Omental fat pad (tissue), 4 donors: ENCODE measurements at places on chromosomes 12 and 14.

DNA sequence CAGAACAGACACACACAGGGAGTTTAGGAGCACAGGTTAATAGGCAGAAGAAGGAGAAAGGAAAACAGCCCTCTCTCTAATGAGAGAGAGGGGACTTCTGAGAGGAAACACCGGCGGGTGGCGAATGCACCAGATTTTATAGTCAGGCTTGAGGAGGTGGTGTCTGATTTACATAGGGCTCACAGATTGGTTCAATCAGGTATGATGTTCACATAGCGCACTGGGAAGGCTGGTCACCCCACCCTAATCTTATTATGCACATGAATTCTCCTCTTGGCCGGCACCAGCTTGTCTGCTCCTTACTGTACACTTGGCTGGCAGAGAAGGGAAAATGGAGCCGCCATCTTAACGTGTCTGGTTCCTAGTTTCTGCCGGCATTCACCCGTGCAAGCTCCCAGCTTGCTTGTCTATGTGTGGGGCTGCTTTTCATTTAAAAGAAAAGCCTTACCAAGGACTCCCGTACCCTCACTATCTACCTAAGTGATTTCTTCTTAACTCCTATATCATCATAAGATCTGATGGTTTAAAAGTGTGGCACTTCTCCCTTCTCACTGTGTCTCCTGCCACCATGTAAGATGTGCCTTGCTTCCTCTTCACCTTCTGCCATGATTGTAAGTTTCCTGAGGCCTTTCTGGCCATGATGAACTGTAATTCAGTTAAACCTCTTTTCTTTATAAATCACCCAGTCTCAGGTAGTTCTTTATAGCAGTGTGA lies 15.1 kb downstream of the BCAT1 start:
- no peak for DNase-seq

DNA sequence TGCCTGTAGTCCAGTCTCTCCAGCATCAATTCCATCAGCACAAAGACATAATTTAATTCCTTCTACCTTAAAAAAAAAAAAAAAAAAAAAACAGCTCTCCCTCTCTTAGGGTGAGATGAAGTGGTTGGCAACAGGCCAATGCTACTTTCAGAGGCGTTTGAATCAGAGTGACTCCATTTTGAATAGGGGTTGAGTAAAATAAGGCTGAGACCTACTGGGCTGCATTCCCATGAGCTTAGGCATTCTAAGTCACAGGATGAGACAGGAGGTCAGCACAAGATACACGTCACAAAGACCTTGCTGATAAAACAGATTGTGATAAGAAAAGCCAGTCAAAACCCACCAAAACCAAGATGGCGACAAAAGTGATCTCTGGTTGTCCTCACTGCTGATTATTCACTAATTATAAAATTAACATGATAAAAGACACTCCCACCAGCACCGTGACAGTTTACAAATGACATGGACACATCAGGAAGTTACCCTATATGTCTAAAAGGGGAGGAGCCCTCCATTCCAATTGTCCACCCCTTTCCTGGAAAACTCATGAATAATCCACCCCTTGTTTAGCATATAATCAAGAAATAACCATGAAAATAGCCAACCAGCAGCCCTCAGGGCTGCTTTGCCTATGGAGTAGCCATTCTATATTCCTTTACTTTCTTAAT lies 6.9 kb upstream of the TCL1B start:
- DNase-seq: no peak

GRCh38 chr12:86601550-86602308 lies 345.5 kb upstream of the MGAT4C start:
- no peak for DNase-seq

DNA sequence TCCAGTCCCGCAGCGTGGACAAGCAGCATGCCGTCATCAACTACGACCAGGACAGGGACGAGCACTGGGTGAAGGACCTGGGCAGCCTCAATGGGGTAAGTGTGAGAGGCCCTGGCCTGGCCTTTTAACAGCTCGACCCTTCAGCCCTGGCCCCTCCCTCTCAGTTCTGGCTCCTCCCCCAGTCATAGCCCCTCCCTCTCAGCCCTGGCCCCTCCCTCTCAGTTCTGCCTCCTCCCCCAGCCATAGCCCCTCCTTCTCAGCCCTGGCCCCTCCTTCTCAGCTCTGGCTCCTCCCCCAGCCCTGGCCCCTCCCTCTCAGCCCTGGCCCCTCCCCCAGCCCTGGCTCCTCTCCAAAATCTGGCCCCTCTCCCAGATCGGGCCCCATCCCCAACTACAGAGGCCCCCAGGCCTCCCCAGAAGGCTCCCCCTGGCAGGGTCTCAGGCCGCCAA lies 11.2 kb downstream of the CEP170B start:
- no peak for DNase-seq
